Small intestine (tissue), 16 donors: ENCODE measurements at places on chromosomes 4 and X. TPM values are rescaled to one million over a fixed set of nuclear protein-coding genes. Genes with fewer than 3 reads are reported as not detected.

DNA sequence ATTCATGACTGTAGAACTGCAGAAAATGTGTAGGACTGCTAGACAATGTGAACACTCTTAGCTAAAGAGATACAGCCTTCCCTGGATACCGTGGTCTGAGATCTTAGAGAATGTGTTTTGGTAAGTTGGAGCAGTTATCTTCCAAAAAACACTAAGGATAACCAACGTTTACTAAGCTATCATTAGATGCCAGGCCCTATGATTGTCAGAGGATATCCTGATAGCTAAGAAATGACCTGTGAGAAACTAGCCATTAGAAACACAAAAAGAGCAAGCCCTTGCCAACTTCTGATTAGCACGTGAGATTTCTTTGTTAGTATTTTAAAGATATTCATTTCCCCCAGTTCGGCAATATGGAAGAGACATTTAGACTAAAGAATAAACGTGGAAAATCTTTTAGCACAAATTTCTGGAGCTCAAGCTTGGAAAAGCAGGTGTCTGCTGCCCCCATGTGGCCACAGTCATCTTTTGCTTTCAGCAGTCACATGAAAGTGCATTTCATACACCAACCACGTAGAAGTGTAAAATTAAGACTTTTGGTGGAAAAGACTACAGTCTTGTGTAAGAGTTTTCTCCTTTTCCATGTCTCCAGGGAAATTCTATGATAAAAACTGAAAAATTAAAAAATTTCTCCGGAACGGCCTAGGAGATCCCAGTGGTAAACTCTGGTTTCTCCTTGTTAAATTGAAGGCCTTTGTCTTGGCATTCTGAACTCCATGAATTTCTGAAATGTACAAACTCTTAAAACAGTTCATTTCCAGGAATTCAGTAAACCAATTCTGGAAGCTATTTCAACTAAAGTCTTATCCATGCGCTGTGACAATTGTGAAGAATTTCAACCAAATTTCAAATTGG lies 136.4 kb downstream of the ZNF674 start:
- H3K27me3 ChIP-seq = no peaks in the 10 kb centered on the region
- peak; percentile 51 for DNase-seq
- H3K4me3 ChIP-seq = no peak overlapping the region

GRCh38 chrX:41634284-41634683 lies 54.5 kb upstream of the GPR34 start:
- no peak for DNase-seq
- H3K27me3 ChIP-seq = no peaks in the 10 kb centered on the region
- peaks cover 6% of the 10 kb centered on the region for H3K36me3 ChIP-seq
- no peaks in the 10 kb centered on the region for H3K4me1 ChIP-seq
- H3K4me3 ChIP-seq = no peak overlapping the region
- H3K27ac ChIP-seq = no peak overlapping the region

DNA sequence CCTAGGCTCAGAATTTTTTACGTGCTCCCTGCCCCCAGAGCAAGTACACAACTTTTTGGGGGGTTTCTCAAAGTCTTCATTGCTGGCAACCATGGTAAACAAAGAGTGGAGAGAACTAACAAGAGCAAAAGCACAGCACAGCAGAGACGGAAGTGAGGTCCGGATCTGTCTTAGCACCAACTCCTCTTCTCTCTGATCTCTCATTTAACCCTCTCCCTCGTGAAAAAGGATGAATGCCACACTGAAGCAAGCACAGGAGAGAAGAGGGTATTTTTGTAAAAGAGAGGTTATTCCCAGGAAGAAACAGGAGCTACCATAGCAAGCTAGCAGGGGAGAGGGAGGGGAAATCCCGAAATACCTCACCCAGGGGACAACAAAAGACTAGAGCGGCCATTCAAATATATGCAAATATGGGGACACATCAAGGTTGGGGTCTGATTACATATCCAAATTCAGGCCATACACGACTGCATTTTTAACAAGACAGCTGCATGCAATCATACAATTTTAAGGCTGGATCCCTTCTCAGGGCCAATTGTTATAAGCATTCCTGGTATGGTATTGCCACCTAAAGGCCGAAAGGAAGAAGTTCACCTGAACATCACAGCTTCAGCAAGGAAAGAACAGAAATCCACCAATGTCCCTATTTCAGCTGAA lies 46.6 kb downstream of the CD40LG start:
- H3K36me3 ChIP-seq = no peaks in the 10 kb centered on the region
- H3K4me3 ChIP-seq = no peak overlapping the region
- peak; percentile 25 for DNase-seq
- no peaks in the 10 kb centered on the region for H3K27me3 ChIP-seq
- H3K27ac ChIP-seq = no peak overlapping the region
- H3K4me1 ChIP-seq = no peaks in the 10 kb centered on the region

DNA sequence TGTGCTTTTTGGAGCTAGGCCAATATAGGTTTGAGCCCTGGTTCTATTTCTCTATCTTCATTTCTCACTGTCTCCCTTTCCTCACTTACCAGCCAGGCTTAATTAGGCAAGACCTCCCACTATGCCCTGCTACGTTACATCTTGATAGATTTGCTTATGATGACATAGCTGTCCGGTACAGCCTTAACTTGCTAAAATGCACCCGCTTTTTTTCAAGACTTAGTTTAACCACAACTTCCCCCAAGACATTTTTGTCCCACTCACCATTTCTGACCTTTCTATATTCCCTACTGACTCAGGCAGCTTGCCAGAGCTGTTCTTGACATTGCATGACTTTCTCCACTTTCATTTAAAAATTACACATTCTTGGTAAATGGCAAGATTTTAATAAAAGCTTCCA lies 152.6 kb downstream of the MID1 start:
- H3K27me3 ChIP-seq = no peaks in the 10 kb centered on the region
- no peaks in the 10 kb centered on the region for H3K4me1 ChIP-seq
- H3K4me3 ChIP-seq = no peak overlapping the region
- DNase-seq = no peak
- H3K27ac ChIP-seq = no peak overlapping the region
- H3K36me3 ChIP-seq = no peaks in the 10 kb centered on the region

- H3K4me3 ChIP-seq = no peak overlapping the region
- H3K36me3 ChIP-seq = peaks cover 59% of the 10 kb centered on the region
- no peak overlapping the region for H3K27ac ChIP-seq
- DNase-seq = no peak
- H3K27me3 ChIP-seq = no peaks in the 10 kb centered on the region
- no peaks in the 10 kb centered on the region for H3K4me1 ChIP-seq
Measured at GRCh38 chr4:152968806-152969394, 32.8 kb downstream of the FHDC1 start.

CLDN22 gene
- 0.03 TPM for polyA plus RNA-seq

- no peak overlapping the region for H3K27ac ChIP-seq
- no peaks in the 10 kb centered on the region for H3K4me1 ChIP-seq
- no peaks in the 10 kb centered on the region for H3K36me3 ChIP-seq
- no peaks in the 10 kb centered on the region for H3K27me3 ChIP-seq
- no peak overlapping the region for H3K4me3 ChIP-seq
Measured at GRCh38 chrX:24846550-24847150, 152.9 kb downstream of the POLA1 start.

- no peak overlapping the region for H3K27ac ChIP-seq
- DNase-seq = no peak
- H3K4me1 ChIP-seq = no peaks in the 10 kb centered on the region
- H3K4me3 ChIP-seq = no peak overlapping the region
Measured at GRCh38 chr4:59094505-59094904, 1984.3 kb upstream of the IGFBP7 start.

GRCh38 chr4:4642496-4643000 lies 100.7 kb upstream of the STX18 start:
- no peaks in the 10 kb centered on the region for H3K27me3 ChIP-seq
- DNase-seq = no peak
- H3K4me1 ChIP-seq = no peaks in the 10 kb centered on the region
- no peak overlapping the region for H3K27ac ChIP-seq

DNA sequence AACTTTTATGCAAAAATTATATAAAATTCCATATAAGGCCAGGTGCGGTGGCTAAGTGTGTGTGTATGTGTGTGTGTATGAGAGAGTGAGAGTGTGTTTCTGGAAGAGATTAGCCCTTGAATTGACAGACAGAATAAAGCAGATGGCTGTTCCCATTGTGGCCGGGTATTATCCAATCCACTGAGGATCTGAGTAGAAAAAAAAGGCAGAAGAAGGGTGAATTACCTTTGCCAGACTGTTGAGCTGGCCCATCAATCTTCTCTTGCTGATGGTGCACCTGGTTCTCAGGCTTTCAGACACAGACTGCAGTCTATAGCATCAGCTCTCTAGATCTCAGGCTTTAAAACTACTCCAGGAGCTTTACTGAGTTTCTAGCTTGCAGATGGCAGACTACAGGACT lies 92.2 kb upstream of the SLIT2 start:
- no peaks in the 10 kb centered on the region for H3K36me3 ChIP-seq
- no peak for DNase-seq
- H3K27me3 ChIP-seq = no peaks in the 10 kb centered on the region
